ENCODE measurements at places on chromosomes 3 and 15.

- no peak for DNase-seq
These were observed 397.7 kb downstream of the DIPK2A start for GRCh38 chr3:144369129-144369879.

GRCh38 chr3:115709093-115709492, 85.8 kb downstream of the GAP43 start:
- no peak for DNase-seq

GRCh38 chr15:88810446-88810845, 7.2 kb downstream of the ACAN start:
- DNase-seq: no peak

GRCh38 chr3:81581966-81582599, 179.4 kb downstream of the GBE1 start:
- no peak for DNase-seq

- no peak for DNase-seq
These were observed 45.0 kb downstream of the GPR176 start for GRCh38 chr15:39874890-39875549.

DNA sequence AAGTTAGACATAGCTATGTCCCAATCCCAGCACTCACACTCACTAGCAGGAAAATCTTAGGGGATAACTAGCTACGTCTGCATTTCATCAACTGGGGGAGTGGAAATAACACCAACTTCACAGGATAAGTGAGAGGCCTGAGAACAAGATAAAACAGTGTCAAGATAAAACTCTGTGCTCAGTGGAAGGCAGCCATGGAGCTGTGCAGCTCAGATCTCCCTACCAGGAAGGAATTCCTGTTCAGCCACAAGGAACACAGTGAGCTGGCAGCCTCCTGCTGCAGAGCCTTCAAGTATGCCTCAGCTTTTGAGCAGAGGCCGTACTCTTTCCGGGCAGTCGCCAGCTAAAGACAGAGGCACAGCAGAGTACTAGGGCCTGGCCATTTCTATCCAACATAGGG, 115.8 kb upstream of the TOPAZ1 start:
- no peak for DNase-seq

GRCh38 chr3:68057637-68058320, 403.4 kb upstream of the SUCLG2 start:
- DNase-seq: no peak

GRCh38 chr3:146542179-146542578, 2.2 kb downstream of the PLSCR1 start:
- DNase-seq: no peak

DNA sequence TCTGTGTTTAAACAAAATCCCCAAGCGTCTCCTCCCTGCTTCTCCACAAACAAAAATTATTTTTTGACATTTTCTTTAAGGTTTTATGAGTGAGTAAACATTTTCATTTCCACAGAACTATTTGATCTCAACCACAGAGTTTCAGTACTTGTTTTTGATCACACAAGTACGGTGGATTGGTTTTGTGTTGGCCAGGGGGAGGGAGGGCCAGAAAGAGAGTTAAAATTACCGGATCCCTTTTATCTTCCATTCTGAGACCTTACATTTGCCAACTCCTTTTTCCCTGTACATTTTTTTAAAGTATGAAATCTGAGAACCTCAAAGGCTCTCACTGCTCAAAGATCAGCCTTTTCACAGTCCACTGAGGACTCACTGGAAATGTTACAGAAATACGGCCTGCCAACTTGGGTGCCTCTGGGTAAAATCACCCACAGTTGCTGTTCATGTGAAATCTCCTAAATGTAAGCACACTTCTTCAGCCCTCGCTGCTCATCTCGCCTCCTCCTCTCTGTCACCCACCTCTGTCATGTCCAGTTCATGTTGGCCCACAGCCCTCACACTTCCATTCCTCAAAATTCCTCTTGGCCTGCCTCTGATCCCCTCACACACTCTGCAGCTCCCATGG, 1.7 kb downstream of the HOMER2 start:
- DNase-seq: no peak

GRCh38 chr3:133836497-133837158, 31.0 kb downstream of the SRPRB start:
- DNase-seq: no peak

GRCh38 chr3:164845739-164846138, 232.6 kb downstream of the SI start:
- DNase-seq: no peak

DNA sequence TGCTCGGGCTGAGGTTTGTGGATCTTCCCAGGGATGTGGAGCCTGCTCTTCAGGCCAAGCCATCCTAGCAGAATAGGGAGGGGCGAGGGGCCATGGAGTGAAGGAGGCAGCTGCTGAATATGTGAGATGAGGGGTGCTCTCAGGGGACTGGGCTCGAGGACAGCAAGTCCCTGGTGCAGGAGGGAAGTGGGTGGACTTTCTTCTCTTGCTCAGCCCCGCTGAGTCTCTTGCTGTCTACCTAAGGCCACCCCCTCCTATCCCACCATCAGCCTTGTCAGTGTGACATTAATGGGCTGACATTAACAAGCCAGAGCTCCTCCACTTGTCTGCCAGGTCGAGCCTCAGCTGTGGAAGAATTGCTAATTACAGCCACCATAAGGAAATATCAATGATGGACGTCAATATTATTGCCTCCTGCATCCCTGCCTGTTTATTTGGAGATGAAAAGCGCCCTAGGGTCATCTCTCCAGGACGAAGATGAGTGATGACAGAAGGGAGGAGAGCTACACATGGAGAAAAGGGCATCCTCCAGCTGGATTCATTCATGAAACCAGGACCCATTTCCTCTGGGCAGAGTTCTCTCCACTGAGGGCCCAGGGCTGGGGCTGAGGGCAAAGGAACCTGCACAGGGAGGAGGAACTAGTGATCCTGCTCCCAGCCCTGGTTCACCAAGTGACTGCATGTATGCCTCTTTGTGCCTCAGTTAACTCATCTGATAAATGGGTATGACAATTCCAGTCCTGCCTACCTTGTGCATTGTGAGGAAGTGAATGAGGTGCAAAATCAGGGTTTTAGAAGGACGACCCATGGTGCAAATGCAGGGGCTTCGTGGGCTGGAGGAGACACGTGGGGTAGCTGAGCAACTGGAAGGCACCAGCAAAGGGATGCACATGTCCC, 34.9 kb upstream of the LINGO1 start:
- DNase-seq: no peak

GRCh38 chr15:78866803-78867202, 5.9 kb upstream of the MORF4L1 start:
- DNase-seq: no peak

Data from DMS79 (cell line).